Adipose tissue (tissue), 3 donors: ENCODE measurements at places on chromosomes 16 and 17. TPM values are rescaled to one million over a fixed set of nuclear protein-coding genes. Genes with fewer than 3 reads are reported as not detected.

The SYNGR2 gene
- polyA plus RNA-seq: 37.5 TPM

The FSCN2 gene
- polyA plus RNA-seq: 0.21 TPM

The AATK gene
- 5.2 TPM for polyA plus RNA-seq

The GCGR gene
- 0.12 TPM for polyA plus RNA-seq

The NSMCE1 gene
- 53.4 TPM for polyA plus RNA-seq

The MYH3 gene
- polyA plus RNA-seq: 1.1 TPM

The SLC13A2 gene
- polyA plus RNA-seq: not detected

The PDPR gene
- polyA plus RNA-seq: 10.7 TPM

The NPIPB13 gene
- 2.7 TPM for polyA plus RNA-seq

The CDH1 gene
- polyA plus RNA-seq: 4.6 TPM

The VPS4A gene
- polyA plus RNA-seq: 27.6 TPM
